Omental fat pad (tissue), 4 donors: ENCODE measurements at places on chromosomes 16 and 17.
A peak's percentile ranks its signal among the peaks of the same experiment; 100 is the strongest.

GRCh38 chr17:34764716-34765115 lies 185.3 kb downstream of the TMEM132E start:
- no peak for DNase-seq

- DNase-seq: no peak
These were observed 18.6 kb downstream of the ACE start for GRCh38 chr17:63495491-63495890.

- DNase-seq: no peak
These were observed 49.0 kb downstream of the RTN4RL1 start for GRCh38 chr17:1976000-1976682.

DNA sequence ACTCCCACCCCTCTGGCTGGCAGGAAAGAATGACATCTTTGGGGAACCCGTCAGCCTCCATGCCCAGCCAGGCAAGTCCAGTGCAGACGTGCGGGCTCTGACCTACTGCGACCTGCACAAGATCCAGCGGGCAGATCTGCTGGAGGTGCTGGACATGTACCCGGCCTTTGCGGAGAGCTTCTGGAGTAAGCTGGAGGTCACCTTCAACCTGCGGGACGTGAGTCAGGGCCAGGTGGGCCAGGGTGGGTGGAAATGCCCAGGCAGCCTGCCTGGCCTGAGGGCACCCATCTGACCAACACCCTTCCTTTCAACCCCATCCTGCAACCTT lies 8.1 kb upstream of the DCAF7 start:
- DNase-seq: no peak

DNA sequence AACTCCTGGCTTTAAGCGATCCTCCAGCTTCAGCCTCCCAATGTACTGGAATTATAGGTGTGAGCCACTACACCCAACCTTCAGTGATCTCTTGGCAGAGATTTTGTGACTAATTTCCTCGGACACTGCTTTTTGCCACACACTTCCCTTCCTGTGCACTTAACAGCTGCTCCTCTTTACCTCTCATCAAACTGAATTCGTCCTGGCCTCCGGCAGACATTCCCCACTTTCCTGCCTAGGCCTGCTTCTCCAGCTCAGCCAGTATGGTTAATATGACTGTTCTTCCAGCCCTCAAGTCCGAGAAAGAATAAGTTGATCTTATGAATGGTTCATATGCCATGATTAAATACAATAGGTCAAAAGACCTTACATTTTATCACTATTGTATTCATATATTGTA lies 69.0 kb upstream of the MTMR4 start:
- no peak for DNase-seq

DNA sequence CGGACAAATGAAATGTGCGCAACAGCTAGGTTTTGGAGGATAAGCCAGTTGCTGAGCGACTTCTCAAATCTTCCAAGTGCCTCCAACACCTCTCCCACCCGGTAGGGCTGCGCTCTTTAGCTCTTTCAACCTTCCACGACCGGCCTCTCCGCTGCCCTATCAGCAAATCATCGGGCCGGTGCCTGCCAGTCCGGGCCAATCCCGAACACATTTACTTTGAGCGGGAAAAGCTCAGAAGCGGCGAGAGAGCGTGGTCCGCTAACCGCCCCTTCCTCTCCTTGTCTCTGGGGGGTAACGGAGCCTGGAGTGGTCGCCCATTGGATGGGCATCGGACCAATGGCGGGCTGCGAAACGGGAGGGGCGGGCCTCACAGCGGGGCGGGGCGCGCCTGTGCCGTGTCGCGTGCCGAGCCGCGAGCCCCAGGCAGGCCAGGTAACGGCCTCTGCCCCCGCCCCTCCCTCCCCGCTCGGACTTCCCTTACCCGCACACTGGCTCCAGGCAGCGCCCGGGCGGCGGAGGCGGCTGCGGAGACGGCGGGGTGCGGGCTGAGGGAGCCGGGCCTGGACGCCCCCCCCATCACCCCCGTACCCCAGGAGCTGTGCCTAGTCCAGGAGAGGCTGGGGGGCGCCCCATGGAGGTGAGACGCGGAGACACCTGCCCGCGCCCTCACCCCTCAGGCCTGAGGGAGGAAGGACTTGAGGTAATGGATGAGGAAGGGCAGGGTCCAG lies at the start of gene MEIOC:
MEIOC (plus strand) TSS at position 486 of the 728 bp plus-strand sequence; CDS start at position 632, 146 bp downstream.
- DNase-seq: no peak

GRCh38 chr16:83105279-83106077 lies 478.7 kb downstream of the CDH13 start:
- DNase-seq: no peak

GRCh38 chr16:2005646-2006045 lies 4.0 kb downstream of the ZNF598 start:
- no peak for DNase-seq

GRCh38 chr16:31108035-31108793 lies at the start of gene BCKDK:
TSS of gene BCKDK (plus strand) at chr16:31108386. CDS start at chr16:31109224, 838 bp downstream.
- DNase-seq: no peak

- DNase-seq: no peak
These were observed 12.4 kb downstream of the MPO start for GRCh38 chr17:58268326-58268725.

GRCh38 chr16:69538808-69539207 lies 27.0 kb upstream of the NFAT5 start:
- no peak for DNase-seq

DNA sequence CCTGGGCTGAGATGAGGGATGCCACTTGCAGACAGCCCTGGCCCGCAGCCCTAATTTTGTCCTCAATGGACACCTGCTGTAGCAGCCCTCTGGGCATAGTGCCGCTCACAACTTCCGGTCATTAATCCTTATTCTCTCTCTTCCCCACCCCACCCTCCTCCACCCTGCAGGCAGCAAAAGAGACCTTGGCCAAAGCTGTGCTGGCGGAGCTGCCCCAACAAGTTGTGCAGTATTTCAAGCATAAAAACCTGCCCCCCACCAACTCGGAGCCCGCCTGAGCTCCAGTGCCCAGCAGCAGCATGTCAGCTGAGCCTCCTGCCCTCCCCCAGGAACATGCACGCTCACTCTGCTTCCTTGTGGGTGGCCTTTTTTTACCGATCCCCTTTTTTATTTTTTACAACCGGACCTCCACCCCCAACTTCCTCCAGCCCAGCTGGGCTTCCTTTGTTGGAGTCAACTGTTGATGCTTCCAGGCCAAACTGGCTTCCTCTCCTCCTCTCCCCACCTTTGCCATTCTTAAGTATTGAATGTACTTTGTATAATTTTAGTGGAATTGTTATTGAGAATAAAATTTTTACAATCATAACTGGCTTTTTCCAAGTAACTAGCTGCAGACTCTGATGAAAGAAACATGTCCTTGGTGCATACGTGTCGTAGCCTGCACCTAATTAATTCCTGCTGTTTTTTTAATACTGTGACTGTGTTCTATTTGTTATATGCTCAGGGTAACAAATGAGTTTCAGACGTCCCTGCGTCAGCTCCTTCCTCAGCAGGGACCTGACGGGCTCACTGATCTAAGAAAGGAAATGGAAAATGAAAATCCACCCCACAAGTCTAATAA lies 38.2 kb downstream of the PSME3IP1 start:
- peak; percentile 13 for DNase-seq

GRCh38 chr17:44147812-44148211 lies 6.1 kb downstream of the HROB start:
- DNase-seq: no peak

DNA sequence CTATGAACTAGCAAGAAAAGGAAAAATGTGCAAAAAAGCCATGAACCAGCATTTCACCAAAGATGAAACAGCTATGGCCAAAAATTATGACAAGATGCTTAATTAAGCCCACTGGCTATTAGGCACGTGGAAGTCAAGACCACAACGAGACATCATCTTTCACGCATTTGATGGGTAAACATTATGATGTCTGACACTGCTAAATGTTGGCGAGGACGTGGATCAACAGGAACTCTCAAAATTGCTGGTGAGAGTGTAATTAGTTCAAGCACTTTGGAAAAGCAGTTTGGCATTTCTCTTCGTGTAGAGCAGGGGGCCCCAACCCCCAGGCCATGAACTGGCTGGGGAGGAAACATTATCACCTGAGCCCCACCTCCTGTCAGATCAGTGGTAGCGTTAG lies 39.6 kb upstream of the ADGRG1 start:
- no peak for DNase-seq

DNA sequence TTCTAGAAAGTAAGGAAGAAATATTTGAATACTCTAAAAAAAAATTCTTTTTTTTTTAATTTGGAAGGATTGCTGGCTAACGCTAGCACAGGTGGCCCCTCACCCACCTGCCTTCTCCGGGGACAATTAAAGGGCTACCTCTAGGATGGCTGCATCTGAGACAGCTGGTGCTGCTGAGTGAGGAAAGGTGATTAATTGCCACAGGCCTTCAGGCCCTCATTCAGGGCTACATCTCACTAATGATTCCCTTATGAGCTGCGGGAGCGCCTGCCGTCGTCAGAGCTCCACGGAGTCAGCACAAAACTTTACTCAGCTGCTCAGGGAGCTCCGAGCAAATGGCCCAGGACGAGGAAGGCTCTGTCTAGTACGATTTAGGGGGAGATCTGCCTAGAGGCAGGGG lies 27.0 kb upstream of the AKTIP start:
- no peak for DNase-seq

- DNase-seq: no peak
These were observed 1.0 kb downstream of the FLOT2 start for GRCh38 chr17:28896491-28896883.

- DNase-seq: no peak
These were observed 6.4 kb downstream of the NGFR start for GRCh38 chr17:49501496-49501895.

DNA sequence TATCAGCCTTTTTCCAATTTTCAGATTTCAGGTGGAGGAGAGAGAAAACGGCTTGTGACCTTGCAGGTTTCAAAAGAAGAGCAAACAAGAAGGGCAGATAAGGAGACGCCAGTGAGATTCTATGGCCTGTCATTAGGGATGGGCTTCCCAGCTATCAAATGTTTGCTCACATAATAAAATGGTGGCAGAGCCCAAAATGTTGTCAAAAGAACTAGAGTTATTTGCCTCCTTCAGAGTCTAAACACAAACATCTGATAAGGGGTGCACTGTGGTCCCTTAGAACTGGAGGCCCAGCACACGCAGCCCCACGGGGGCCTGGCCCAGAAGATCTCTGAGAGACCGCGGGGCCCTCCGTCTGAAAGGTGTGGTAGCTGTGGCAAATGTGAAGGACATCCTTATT lies 46.1 kb upstream of the DDX52 start:
- DNase-seq: no peak
